ENCODE measurements at places on chromosomes 2 and 18. TPM values are rescaled to one million over a fixed set of nuclear protein-coding genes. Genes with fewer than 3 reads are reported as not detected.
A peak's percentile ranks its signal among the peaks of the same experiment; 100 is the strongest.

- H3K4me1 ChIP-seq: no peaks in the 10 kb centered on the region
- peak; percentile 7 for DNase-seq
- no peaks in the 10 kb centered on the region for H3K27me3 ChIP-seq
- H3K36me3 ChIP-seq: no peaks in the 10 kb centered on the region
Measured at GRCh38 chr2:136920652-136921333, 155.4 kb downstream of the THSD7B start.

GRCh38 chr2:239806276-239806675 lies 218.9 kb downstream of the NDUFA10 start:
- H3K36me3 ChIP-seq: no peaks in the 10 kb centered on the region
- no peak for DNase-seq
- no peak overlapping the region for H3K4me3 ChIP-seq
- no peaks in the 10 kb centered on the region for H3K4me1 ChIP-seq
- H3K27ac ChIP-seq: no peak overlapping the region

DNA sequence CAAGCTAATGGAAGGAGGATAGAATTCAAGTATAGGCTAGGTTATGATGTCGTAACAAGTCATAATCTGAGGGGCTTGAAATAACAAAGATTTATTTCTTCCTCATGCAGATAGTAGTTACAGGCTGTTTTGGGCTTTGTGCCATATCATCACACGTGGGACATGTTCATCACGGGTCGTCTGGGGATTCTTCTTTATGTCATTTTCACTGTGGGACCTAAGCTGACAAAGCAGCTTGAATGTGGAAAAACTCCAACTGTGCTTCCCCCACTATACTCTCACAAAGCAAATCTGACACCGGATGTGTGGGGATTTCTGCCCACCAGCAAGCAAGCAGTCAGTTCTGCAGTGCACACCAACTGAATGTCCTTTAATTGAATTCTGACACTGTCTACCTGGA lies 124.8 kb downstream of the LTBP1 start:
- DNase-seq: no peak
- no peaks in the 10 kb centered on the region for H3K4me1 ChIP-seq
- H3K4me3 ChIP-seq: no peak overlapping the region
- H3K27me3 ChIP-seq: peaks cover 13% of the 10 kb centered on the region

The TM4SF20 gene
- polyA plus RNA-seq: not detected

The LOXHD1 gene
- not detected for polyA plus RNA-seq

The RAD51AP2 gene
- polyA plus RNA-seq: 0.12 TPM

All from HepG2 (cell line).